ENCODE measurements at places on chromosomes 7 and 10. TPM values are rescaled to one million over a fixed set of nuclear protein-coding genes. Genes with fewer than 3 reads are reported as not detected.

Gene AKR1C4
- not detected for polyA plus RNA-seq

Gene KLF14
- 0.37 TPM for polyA plus RNA-seq

Gene EVX1
- polyA plus RNA-seq = 0.06 TPM

- no peak for DNase-seq
These were observed 369.7 kb downstream of the PLXNA4 start for GRCh38 chr7:132206594-132206993.

GRCh38 chr10:4214908-4215307, 429.9 kb upstream of the KLF6 start:
- no peak for DNase-seq

GRCh38 chr7:22696541-22697228, 30.3 kb upstream of the IL6 start:
- DNase-seq = no peak

DNA sequence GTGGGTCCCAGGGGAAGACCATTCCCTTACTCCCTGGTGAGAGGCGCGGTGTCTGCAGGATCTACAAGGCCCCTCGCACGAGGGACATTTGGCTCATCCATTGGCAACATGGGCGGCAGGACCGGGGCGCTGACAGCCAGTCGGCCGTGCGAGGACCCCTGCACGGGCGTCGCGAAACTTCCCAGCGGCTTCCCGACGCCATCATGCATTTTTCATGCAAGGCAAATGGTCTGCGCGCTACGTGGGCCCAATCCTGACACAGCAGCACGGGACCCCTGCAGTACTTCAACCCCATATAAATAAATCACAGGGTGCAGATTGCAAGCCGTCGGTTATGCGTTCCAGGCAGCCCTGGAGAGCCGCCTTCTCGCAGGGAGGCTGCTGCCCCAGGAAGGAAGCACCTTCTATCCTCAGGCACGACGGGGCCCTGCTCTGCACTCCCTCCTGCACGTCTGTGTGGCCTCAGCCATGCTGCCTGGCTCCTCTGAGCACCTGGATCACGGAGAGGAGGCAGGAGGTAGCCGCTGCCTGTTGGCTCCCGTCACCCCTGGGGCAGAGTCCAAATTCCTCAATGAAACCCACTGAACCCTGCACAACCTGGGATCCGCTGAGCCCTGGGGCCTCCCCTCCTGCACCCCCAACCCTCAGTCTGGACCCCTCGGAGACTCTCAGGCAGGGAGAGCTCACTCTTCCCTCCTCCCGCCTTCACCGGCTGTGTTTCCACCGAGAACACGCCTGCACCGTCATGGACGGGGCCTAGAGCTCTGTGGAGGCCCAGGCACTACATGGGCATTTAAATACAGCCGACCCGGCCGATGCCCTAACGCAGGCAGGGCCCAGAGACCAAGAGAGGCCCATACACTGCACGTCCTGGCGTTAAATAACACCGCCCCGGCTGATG, 90.5 kb downstream of the PDGFA start:
- DNase-seq = no peak

- no peak for DNase-seq
These were observed 5.7 kb upstream of the GOT1 start for GRCh38 chr10:99435986-99436638.

GRCh38 chr7:152902054-152902453, 142.5 kb downstream of the ACTR3B start:
- peak; percentile 55 for DNase-seq

GRCh38 chr7:81002421-81002820, 83.6 kb upstream of the SEMA3C start:
- no peak for DNase-seq

- no peak for DNase-seq
These were observed 390.9 kb upstream of the CELF2 start for GRCh38 chr10:10626734-10627133.

GRCh38 chr10:85407088-85407487, 959.5 kb downstream of the GRID1 start:
- DNase-seq = no peak

GRCh38 chr7:20783125-20783699, 3.5 kb downstream of the SP8 start:
- no peak for DNase-seq

DNA sequence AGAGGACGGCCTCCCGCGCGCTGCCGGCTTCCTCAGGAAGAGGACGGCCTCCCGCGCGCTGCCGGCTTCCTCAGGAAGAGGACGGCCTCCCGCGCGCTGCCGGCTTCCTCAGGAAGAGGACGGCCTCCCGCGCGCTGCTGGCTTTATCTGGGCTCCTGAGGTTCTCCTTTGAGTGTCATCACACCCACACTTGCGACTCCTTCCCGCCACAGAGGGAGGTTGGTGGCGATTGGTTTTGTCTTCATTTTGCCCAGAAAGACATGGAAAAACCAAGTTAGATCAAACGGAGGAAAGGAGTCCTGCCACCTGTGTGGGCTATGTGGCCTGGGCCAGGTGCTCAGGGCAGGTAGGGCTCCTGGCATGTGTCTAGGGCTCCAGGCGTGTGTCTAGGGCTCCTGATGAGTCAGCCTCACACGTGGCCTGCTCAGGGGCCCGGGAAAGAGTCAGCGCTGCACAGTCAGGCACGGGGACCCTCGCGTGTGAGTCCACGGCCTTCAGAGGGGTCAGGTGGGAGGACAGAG, 138.0 kb downstream of the VIPR2 start:
- no peak for DNase-seq

GRCh38 chr7:16062269-16062668, 359.1 kb downstream of the CRPPA start:
- DNase-seq = no peak

GRCh38 chr10:64484811-64485330, 963.7 kb downstream of the REEP3 start:
- DNase-seq = no peak

DNA sequence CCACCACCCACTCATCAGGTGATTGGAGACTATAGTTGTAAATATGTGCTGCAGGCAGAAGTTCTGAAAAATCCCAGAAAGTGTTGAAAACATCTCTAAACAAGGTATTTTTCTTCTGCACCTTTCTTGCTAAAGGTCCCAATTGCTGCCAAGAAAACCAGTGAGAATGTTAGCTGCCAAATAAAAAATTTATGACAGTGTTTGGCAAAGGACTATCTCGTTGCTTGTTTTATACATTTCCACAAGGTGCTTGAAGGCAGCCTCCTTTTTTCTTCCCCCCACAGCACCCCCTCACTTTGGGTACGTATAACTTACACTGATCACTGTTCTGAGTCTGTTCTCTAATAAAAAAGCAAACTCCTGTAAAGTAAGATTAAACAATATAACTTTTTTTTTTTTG, 158.6 kb upstream of the TCF7L2 start:
- no peak for DNase-seq

DNA sequence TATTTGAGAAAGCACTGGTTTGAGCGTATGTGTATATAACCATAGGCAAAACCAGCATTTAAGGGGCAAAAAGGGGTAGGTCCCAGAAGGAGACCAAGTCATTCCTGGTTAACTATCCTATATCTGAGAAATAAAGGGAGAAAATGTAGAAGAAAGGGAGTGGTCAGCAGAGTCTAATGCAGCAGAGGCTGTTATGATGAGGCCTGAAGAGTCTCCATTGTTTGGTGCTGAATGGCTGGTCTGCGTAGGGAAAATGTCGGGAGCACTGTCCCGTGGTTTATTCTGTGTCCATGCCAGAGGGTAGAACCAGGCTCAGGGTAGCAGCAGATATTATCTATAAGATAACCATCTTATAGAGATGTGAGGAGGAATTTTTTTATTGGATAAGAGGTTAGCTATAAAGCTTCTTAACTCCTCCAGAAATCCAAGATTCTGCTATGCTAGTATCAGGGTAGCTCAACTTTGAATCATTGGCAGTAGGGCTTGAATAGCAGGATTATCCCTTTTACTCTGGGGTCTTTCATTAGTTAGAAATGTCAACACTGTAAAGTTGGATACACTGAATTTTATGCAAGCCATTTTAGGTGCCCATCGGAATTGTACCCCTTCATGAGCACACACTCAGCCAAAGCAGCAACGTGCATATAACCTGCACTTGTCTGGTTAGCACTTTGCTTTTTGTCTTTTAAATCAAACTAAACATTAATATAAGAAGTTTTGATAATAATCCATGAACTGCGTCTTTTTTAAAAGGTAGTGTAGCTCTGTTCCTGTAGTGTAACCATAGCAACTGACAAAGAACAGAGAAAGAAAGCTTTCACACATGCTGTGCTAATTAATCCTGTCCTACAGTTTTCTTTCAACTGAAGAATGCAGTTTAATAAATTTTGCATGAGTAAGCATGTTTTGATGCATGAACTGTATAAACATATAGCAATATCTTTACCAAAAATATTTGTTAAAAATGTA, 312.0 kb upstream of the FZD1 start:
- DNase-seq = no peak

GRCh38 chr10:1205450-1206030, 149.4 kb downstream of the WDR37 start:
- no peak for DNase-seq

DNA sequence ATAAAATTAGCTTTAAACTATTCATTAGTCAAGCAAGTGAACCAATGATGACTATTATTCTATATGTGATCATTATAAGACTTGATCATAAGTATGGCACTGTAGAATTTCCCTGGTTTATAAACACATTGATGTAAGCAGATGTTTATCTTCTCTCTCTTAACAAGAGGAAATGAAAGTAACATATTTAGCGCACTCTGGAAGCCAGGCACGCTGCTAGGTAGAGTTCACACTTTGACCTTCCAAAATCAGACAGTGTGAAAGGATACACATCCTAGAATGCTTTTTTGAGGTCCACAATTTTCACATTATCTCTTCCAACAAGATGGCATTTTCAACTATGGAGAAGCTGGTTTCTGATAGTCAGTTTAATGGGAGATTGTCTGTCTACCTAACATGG, 529.4 kb upstream of the IGFBP3 start:
- no peak for DNase-seq

DNA sequence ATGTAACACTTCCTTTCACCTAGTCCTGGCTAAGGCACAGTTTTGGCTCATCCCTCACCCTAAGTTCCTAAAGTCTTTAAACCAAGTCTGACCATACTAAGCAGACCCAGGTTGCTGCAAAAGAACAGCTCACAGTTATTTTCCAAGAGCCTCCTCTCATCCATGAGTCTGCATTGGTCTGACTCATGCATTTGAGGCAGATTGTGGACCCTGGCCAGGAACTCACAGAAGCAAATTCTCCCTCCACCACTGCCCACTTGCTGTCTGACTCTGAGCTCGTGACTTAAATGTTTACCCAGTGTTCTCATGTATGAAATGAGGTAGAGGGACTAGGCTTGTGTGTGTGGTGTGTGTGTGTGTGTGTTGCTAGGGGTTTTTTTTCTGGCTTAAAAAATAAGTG, 1272.8 kb downstream of the TYW1 start:
- DNase-seq = no peak

GRCh38 chr7:141630621-141631020, 71.3 kb downstream of the DENND11 start:
- DNase-seq = no peak

All from right renal cortex interstitium (tissue), 3 donors.